T-helper 1 cell (primary cell): ENCODE measurements at places on chromosomes 1 and 21.
A peak's percentile ranks its signal among the peaks of the same experiment; 100 is the strongest.

- DNase-seq, result no peak
Measured at GRCh38 chr1:224170748-224171478, 12.1 kb upstream of the DEGS1 start.

DNA sequence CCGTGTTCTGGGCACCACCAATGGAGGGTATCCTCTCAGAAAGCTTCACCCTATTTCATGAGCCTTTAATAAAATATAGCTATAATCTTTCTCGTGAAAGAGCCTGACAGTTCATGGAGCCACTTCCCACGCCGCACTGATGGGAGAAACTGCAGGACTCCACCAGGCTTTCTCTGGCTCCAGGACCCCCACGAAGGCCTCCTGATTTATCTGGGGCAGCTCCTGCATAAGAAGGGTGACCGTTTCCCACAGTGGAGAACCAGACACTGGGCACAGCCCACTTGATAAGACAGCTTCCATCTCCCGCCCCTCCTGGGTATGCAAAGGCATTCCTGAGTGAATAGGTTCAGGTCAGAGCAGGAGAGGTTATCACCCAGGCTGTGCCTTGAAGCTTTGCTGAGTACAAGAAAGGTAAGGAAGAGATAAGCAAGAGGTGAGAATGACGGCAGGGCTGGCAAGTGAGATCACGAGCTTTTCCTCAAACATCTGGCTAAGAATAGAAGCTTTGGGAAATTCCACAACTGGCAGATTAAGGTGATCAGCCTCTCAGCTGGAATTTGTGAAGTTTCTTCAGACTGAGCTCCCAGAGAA, 499.8 kb downstream of the KIF26B start:
- no peak for DNase-seq

GRCh38 chr1:26831546-26832248, 5.2 kb downstream of the ZDHHC18 start:
- DNase-seq, result no peak

DNA sequence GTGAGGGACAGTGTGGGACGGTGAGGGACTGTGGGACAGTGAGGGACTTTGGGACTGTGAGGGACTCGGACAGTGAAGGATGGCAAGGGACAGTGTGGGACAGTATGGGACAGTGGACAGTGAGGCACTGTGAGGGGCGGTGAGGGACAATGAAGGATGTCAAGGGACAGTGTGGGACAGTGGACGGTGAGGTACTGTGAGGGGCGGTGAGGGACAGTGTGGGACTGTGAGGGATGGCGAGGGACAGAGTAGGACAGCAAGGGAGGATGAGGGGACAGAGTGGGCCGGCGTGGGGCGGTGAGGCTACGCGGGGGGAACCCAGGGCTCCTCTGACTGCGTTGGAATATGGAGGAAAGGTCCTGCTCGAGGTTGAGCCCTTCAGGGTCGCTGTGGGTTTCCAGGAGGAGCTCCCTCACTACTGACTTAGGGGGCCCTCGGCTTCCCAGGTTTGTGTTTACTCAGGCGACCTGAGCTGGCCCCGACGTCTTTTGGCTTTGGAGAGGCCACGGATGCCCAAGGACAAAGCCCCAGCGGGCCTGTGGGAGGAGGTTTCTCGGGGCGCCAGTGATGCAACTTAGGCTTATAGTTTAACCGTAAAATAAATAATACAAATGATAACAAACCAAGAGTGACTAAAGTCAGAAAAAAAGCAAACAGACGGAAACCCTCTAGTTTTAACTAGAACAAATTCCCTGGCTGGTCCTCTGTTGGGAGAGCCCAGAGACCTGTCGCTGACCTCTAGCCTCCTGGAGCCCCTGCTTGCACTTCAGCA, 1.1 kb upstream of the ERRFI1 start:
- no peak for DNase-seq

DNA sequence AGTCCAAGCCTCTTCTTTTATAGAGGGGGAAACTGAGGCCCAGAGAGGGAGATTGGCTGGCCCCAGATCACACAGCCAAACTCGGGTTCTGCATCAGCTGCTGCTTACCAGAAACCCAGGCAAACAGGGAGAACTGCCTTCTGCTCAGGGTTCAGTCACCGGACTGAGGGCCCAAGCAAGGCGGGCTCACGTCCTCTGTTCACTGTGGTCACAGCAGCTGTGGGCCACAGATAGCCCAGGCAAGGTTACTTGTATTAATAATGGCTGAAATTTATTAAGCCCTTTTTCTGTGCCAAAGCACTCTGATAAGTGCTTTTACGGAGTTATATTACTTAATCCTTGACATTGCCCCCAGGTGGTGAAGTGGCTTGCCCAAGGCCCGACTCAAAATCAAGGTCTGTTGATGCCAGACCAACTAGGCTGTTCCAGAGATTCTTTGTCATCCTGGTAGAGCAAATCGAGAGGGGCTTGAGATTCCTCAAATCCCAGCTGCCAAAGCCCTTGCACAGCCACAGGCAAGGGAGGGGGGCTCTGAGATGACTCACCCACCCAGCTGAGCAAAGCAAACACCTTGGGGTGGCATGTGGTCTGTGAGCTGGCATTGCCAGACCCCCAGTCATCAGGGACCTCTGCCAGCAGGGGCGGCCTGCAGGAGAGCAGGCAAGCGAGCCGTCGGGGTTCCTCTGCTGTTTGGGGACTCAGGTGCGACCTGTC, 36.5 kb downstream of the EPHB2 start:
- no peak for DNase-seq

GRCh38 chr1:75438355-75438754, 172.6 kb downstream of the SLC44A5 start:
- DNase-seq, result no peak

DNA sequence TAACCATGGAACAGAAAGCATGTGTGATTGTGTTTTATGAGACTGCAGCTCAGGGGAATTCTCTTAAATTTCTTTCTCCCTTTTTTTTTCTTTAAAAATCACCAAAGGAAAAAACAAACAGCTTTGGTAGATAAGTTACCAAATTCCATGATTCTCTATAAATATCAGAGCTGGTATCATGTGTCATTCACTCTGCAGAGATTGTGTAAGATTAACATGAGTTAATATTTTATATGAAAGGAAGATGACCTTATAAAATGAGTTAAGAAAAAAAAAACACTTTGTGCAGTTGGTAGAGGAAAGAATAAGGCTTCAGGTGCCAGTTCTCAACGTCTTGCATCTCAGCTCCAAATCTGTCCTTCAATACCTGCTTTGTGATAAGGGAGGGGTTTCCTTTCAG, 238.2 kb upstream of the MAP1LC3C start:
- no peak for DNase-seq

DNA sequence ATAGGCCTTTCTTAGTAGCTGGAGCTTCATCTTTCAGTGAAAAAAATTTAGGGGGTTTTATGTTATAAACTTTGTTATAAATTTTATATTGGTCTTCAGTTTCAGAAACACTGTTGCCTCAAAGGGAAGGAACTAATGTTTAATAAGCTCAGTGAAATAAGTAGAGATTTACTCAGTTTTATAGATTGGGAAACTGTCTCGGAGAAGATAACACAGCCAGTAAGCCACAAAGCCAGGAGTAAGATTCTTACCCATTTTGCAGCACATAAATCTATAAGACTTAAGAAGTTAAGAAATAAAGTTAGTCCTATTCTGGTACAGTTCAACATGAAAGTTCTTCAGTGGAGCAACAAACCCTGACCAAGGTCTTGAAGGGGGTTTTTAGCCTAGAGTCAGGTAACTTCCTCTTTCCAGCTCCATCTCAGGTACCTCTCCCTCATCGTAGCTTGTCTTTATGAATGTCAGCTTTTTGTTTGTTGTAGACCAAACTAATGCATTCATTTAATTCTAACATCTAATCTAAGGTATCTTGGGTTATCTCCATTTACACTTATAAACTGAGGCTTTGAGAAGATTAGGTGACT, 3.3 kb downstream of the KPNA6 start:
- no peak for DNase-seq

- DNase-seq, result no peak
Measured at GRCh38 chr1:203295796-203296195, 9.5 kb upstream of the BTG2 start.

GRCh38 chr1:116166011-116166571, 54.9 kb downstream of the MAB21L3 start:
- no peak for DNase-seq

DNA sequence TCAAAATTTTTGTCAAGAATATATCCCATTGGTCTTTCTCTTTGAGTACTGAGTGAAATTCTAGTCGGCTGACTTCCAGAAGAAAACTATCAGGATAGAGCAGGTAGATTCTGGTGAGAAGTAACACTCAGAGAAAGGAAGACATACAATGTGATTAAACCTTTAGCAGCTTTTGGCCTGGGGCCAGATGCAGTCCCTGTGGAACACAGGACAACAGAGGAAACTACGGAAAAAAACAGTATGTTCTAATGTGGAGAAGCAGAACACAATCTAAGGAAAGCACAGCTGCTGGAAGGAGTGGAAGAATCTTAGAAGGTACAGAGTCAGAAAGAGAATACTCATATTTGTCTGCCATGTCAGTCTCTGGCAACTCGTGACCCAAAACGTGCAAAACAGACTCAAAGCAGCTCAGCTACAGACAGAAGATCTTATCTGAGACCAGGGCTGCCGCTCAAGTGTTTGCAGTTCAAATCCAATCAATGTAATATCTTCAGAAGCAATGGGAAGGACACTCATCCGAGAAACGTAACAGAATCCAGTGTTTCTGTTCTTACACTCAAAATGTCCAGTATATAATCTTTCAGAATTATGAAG, 283.8 kb downstream of the MRPL39 start:
- no peak for DNase-seq

DNA sequence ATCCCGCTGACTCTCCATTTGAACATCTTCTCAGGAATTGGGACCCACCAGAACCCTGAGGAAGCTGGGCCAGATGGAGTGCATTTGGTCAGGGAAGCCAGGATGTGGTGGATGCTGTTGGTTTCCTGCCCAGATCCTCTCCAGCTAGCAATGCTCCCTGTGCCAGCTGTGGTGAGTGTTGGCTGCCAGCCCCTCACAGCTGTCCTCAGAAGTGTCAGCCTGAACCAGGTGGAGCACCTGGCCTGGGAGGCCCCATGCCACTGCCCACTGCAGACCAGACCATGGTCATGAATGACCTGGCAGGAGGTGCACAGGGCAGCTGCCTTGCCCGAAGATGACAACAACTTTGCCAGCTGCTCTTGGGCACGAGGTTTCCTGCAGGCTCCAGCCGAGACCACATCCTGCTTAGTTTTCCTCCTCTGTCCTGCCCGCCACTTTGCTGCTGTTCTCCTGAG, 54.4 kb downstream of the PRSS38 start:
- DNase-seq, result peak; percentile 41
